ENCODE measurements at places on chromosomes 7 and 10.

- DNase-seq: no peak
These were observed 46.7 kb downstream of the NKX6-2 start for GRCh38 chr10:132739225-132739613.

GRCh38 chr10:109027534-109028185 lies 895.7 kb downstream of the XPNPEP1 start:
- DNase-seq: no peak

- DNase-seq: no peak
These were observed 7.4 kb downstream of the TMEM248 start for GRCh38 chr7:66928388-66928787.

- no peak for DNase-seq
These were observed 354.5 kb downstream of the TFEC start for GRCh38 chr7:115676080-115676479.

DNA sequence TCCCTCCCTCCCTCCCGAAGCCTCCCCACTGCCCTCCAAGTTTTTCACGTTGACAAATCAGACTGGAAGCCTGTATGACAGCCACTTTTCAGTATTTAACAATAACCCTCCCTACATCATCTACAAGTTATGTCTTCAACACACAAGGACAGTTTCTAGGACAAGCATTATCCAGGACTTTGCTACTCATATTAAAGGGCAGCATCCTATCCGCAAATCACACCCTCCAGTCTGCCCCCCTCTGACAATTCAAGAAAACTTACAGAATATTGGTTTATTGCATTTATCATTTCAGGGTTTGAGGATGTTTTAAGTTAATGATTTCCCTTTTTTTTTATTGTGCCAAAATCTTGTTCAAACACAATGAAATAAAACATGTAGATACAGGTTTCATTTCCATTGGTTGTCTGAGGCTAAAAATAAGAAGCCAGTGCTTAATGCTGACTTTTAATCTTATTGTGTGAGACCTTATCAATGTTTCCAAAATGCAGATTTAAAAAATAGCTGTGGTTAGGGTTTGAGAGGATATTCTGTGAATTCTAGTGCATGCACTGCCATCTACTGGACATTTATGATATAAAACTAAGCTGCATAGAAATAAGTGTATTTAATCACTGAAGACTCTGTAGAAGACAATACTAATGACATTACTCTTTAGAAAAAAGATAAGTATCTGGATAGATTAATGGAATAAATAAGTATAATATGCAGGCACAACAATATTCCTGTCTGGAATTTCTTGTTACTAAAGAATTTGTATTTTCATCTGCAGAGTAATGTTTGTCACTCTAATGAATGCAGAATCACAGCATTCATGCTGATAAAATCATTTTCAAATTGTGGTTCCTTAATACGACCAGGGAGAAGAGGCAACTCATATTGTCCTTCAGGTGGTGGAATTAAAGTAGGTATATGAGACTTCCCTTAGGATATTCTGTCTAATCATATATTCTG lies 64.1 kb downstream of the CAV1 start:
- DNase-seq: no peak

- DNase-seq: no peak
These were observed 263.8 kb upstream of the MEOX2 start for GRCh38 chr7:15950299-15950698.

Data from AG09309 (cell line).